Globus pallidus (tissue), 1 donor: ENCODE measurements at places on chromosomes 1 and 21.

DNA sequence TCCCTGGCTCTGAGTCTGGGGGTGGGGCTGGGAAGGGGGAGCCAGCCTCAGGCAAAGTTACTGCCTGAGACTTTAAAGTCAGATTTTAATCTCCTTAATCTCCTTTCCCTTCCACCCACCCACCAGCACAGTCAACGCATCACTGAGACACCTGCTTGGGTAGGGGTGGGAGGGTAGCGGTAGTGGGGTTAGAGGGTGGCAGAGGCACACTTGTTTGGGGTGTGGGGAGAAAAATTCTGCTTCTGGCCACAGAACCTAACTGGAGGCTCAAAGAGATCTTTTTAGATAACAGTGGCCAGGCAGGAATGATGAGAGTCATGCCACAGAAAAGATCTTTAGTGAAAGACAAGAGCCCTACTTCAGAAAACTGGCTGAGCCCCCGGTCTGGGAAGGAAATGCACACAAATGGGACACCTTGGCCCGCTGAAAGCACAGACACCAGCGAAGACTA is 44.1 kb downstream of the CD247 start:
- no peak for DNase-seq

DNA sequence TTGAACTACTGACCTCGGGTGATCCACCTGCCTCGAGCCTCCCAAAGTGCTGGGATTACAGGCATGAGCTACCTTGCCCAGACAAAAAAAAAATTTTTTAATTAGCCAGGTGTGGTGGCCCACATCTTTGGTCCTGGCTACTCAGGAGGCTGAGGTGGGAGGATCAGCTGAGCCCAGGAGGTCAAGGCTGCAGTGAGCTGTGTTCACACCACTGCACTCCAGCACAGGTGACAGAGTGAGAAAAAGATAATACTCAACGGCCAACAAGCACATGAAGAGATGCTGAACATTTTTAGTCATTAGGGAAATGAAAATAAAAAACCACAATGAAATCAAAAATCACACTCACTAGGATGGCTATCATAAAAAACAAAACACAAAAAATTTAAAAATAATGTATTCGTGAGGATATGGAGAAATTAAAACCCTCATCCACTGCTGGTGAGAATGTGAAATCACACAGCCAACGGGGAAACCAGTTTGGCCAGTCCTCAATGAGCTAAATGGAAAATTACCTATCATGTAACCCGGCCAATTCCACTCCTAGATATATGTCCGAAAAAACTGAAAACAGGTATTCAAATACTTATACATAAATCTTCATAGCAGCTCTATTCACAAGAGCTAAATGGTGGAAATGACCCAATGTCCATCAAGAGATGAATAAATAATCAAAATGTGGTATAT is 41.2 kb downstream of the ENAH start:
- no peak for DNase-seq

GRCh38 chr1:236518322-236518721 is 5.5 kb upstream of the LGALS8 start:
- no peak for DNase-seq

DNA sequence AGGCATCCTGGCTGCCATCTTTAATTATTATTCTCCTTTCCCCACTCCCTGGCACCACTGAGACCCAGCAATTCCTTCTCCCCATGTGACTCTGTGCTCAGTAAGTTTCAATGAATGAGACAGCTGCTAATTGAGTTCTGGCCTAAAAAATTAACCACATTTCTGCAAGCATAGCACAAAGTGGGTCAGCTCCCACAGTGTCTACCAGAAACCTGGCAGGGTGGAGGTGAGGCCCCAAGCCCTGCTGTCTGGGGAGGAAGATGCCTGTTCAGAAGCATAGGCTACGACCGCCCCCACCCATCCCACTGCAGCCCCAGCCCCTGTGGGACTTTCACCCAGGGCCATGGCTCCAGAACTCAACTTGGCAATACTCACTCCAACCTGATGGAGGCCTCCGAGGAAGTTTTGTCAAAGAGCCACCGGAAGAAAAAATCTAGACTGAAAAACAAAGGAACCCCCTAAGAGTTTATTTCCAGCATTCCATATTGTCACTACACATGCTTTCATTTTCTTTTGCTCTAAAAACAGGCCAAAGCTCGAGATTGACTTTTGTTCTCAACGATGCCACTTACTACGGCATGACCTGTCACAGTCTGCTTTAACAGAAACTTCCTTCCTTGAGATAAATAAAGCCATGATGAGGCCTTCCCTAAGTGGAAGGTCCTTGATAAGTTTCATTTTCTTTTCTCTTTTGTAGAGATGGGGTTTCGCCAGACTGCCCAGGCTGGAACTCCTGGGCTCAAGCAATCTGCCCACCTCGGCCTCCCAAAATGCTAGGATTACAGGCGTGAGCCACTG is 26.5 kb downstream of the TMEM63A start:
- DNase-seq: no peak

DNA sequence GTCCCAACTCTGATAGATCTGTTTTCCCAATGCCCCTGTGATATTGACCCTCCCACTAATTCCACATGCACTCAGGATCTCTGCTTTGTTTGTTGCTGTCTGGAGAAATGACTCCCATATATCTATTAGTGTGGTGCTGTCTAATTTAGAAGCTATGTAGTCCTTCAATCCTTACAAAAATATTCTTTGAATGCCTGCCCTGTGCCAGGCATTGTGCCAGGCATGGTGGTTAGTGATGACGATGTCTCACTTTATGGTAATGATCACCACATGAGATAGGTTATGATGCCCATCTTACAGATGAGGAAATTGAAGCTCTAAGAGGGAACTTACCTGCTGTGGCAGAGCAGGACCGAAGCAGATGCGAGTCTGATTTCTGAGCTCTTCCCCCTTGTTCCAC is 12.9 kb downstream of the MYOG start:
- no peak for DNase-seq

- DNase-seq: no peak
Measured at GRCh38 chr1:156749419-156750118, 1.9 kb downstream of the HDGF start.
